Progenitor cell of endocrine pancreas (in vitro differentiated cells): ENCODE measurements at places on chromosomes 12 and 14.

DNA sequence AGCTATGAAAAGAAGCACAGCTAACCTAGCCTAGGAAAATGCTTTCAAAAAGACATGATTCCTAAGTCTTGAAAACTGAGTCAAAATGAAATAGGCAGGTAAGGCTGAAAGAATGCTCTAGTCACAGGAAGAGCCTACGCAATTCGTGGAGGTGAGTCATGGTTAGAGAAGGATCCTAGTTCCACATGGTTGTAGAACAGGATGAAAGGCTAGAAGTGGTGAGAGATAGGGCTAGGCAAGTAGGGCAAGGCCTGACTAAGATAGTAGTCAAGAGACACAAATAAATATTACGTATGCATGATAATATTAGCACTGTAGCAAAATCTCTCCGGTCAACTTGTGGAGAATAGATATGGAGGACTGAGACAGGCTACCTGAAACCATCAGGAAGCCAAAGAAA is 47.2 kb downstream of the PLCZ1 start:
- DNase-seq = no peak

DNA sequence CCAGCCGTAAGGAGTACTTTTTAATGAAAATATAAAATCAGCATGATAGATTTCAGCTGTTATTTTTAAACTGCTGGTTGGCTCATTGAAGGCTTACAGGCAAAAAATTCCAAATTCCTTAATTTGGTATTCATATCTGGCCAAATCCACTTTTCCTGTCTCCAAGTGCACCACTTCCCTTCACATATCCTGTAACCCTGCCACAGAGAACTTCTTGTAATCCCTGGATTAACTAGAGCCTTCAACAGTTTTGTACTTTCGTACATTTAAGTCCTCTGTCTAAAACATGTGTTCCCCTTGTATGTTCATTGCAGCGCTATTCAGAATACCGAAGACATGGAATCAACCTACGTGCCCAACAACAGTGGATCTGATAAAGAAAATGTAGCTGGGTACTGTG is 9.6 kb downstream of the PUS7L start:
- DNase-seq = no peak

GRCh38 chr12:5220835-5221234 is 177.2 kb downstream of the KCNA5 start:
- no peak for DNase-seq

GRCh38 chr14:103190741-103191140 is 67.5 kb downstream of the TNFAIP2 start:
- no peak for DNase-seq

DNA sequence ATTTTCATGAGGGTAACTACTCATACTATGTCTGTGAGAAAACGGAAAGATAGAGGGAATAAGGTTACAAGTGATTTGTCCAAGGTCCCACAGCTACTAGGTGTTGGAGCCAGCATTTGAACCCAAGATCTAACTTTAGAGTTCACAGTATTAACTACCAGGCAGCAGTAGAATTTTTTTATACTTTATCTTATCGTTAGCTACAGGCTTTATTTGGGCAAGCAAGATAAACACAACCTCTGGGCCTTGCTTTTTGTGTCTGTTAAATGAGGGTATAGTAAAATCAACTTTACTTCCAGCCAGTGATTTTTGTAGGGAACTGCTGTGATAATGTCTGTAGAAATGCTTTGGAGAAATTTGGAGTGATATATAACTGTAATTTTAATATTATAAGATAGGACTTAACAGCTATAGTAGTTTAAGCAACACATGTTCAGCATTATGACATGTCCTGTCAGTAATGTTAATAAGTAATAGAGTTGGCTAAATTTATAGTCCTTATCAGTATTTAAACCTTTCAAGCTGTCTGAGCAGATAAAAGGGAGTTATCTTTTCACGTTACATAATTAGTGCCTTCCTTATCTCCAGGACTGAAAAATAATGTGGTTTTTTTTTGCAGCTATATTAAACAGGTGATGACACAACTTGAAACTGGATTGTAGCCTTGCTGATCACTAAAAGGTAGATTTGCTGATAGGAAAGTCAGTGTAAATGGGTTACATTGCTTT is 12.8 kb downstream of the LEMD3 start:
- no peak for DNase-seq

DNA sequence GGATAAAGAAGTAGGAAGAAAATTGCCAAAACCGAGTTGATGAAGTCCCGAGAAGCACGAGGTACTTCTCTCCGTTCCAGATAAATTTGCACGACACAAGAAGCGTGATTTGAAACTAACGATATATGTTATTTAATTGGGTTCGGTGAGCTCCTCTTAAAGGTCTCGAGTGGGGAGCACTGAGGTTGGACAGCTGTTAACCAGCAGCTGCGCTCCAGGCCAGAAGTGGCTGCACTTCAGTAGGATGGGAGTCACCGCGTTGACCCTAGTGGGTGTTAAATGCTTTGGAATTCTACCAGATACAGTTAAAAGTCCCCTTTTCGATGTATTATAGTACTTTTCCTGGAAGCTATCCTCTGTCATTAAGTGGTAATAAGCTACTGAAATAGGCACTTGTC is 953 bp upstream of the DCAF5 start:
- DNase-seq = no peak

DNA sequence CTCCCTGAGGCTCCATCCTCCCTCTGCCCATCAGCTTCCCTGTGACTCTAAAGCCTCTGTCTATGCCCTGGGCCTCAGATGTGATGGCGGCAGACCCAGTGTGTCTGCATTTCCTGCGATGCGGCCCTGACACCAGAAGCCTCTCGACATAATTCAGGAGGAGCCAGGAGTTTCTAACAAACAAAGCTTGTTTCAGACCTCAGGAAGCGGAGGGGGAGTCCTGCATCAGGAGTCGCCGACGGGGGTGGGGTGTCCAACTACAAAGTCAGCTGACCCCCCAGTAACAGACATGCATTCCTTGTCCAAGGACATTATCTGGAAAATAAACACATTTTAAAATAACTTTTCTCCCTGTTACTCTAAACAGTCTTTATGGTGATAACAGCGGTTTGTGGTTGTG is 167.5 kb downstream of the DPF3 start:
- no peak for DNase-seq

DNA sequence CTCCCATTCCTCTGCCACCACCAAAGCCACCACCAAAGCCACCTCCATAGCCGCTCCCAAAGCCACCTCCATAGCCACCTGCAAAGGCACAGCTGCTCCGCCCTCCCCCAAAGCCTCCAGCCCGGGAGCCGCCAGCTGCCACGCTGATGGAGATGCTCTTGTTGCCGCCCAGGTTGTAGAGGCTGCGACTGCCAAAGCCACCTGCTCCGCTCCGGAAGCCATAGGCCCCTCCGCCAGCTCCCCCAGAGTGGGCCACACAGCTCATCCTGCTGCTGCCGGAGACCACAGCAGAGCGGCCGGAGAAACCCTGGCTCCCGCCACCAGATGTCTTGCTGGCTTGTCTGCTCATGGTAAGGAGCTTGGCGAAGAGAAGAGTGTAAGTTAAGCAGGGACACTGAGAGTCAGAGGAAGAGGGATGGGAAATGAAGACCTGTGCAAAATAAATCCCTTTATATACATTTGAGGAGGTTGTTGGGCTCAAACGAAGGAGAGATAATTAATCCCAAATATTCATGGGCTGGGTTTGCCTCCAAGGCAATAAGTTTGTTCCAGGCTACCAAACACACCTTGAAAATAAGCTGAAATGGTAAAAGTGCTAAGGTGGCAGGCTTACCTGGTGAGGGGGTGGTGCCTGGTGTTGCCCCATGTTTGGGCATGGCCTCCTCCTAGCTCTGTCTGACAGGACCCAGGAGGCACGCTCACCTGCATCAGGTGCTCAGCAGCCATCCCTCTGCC is at the start of gene KRT3:
Gene KRT3, minus strand, starts transcription at position 424 of the 735 bp plus-strand sequence. Its CDS starts 75 bp downstream, at position 349.
- no peak for DNase-seq

GRCh38 chr14:36942522-36943245 is 229.7 kb downstream of the SLC25A21 start:
- DNase-seq = no peak

- no peak for DNase-seq
Measured at GRCh38 chr14:55921511-55921910, 196.7 kb upstream of the PELI2 start.

DNA sequence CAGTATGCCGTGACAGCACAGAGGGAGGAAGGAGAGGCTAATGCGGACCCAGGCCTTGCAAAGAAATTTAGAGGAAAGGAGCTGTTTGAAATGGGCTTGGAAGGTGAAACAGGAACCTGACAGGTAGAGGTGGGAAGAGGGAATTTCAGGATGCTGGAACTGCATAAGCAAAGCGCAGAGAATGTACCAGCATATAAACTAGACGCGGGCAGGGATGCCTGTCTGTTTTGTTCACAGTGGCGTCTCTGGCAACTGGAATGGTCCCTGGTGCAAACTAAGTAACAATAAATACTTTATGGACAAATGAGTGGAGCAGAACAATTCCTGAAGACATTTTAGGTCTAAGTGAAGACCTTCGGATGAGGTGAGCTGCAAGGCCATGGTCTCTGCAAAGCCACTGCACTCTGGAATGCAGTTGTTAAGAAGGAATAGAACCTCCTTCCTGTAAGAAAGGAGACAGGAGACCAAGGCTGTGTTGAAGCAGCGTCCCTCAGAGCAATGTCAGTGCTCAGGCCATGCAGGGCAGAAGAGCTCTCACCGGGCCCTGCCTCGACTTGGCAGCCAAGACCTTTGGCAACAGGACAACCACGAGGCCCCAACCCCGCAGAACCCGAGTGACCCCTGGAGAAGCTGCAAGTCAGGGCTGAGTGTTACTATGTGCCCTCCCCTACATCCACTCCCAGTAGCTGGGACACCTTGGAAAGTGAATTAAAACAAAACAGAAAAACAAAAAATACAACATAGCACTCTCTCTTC is 42.8 kb downstream of the PITPNM2 start:
- no peak for DNase-seq

DNA sequence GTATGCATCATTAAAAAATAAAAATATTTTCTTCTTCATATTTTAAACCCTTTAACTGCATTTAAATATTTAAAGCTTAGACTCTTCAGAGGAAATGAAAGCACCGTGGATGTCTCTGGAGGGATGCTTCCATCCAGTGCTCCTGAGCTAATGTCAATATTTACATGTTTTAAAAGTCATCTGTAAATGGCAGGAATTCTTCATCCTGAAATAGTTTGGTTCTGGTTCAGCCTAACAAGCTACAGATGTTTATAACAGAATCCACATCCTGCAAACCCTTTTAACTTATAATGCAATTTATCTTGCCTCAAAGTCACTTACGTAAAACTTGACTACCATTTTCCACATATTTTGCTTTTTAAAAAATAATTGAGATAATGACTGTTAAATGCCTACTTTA is 1207.3 kb downstream of the SLC16A7 start:
- no peak for DNase-seq

- no peak for DNase-seq
Measured at GRCh38 chr12:80316222-80316621, 127.8 kb upstream of the PTPRQ start.

GRCh38 chr12:120060196-120060595 is 56.4 kb downstream of the RAB35 start:
- DNase-seq = no peak

- no peak for DNase-seq
Measured at GRCh38 chr14:83473416-83474235, 1940.0 kb upstream of the SEL1L start.

DNA sequence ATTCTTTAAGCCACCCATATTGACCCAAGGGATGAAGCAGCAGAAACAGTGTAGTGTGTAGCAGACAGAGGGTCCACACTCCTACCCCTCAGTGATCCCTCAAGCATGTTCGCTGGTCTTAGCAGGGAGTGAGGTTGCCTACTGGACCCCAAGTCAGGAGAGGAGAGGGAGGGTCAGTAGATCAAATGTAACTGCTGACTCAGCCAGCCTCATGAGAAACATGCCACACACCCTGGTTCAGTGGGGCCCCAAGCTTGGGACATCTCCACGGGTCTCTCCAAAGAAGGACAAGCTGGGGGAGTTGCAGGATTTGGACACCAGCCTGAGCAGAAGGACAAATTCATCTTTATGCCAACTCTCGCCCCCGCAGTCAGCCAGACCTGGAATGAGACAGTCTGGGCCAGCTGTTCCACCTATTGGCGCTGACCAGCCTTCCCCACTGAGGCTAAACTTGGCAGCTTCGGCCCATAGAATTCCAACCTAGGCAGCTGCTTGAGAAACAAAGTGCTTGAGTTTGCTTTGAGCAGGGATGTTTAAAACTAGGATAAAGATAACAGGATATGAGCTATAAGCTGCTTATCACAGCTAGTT is 66.0 kb upstream of the ACTN1 start:
- no peak for DNase-seq

DNA sequence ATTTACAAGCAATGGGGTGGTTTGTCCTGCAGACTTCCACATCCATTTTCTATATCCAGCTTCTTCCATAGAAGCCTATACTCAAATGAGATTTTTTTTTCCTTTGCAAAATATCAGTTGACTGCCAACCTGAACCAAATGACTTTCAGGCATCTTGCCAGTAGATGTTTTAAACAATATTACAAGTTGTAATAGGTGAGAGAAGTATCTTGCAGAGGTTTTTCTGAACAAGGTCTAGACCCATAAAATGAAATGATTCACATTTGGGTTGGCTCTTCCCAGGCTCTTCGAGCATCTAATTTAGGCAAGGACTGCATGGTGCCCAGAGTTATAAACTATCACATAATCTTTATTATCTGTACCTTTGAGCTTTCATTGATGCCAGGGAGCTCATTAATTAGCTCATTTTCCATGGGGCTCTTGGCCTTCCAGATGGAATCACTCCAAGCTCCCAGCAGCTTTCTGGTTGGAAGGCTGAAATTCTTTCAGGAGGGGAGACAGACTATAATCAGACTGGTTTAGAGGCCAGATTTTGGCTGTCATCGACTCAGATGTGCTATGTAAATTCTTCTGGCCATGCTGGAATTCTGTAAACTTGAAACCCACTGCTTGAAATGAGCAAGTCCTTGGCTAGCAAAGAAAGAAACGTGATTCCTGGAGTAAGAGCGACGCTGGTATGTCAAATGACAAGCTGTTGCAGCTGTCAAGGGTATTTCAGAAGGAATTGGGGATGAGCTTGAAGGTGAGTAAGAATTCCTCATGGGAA is 32.2 kb upstream of the DICER1 start:
- DNase-seq = no peak

- no peak for DNase-seq
Measured at GRCh38 chr14:99863059-99863458, 69.8 kb downstream of the EML1 start.

DNA sequence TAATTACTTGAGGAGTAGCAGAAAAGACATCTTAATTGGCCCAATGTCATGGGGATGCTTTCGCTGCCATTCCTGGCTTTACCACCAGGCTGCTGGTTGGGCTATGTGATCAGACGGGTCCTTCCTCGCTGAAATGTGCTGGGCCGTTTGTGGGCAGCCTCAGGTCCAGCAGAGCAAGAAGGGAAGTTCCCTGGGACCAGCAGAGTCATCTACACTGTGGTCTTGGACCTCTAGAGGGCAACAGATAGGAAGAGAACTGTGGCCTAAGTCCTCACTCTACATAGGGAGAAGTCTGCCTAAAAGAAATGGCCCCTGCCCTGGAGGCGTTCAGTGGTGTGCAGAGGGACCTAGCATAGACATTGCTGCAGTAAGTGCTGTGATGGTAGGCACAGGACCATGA is 10.9 kb downstream of the EVL start:
- no peak for DNase-seq

- no peak for DNase-seq
Measured at GRCh38 chr12:20792971-20793370, 17.5 kb upstream of the SLCO1B3 start.

GRCh38 chr12:21696625-21697024 is 39.0 kb upstream of the LDHB start:
- DNase-seq = no peak

- DNase-seq = no peak
Measured at GRCh38 chr14:99829450-99829849, 36.2 kb downstream of the EML1 start.
